Effector memory CD8-positive, alpha-beta T cell (primary cell): ENCODE measurements at places on chromosomes 13 and 19.

GRCh38 chr13:104694397-104694796, 1628.2 kb upstream of the SLC10A2 start:
- H3K4me1 ChIP-seq = no peaks in the 10 kb centered on the region
- DNase-seq = no peak
- no peak overlapping the region for H3K27ac ChIP-seq
- H3K36me3 ChIP-seq = no peaks in the 10 kb centered on the region
- no peak overlapping the region for H3K4me3 ChIP-seq

- no peak overlapping the region for H3K4me3 ChIP-seq
- no peaks in the 10 kb centered on the region for H3K4me1 ChIP-seq
- no peak for DNase-seq
These were observed 203.2 kb downstream of the FGF14 start for GRCh38 chr13:102198418-102199311.

- no peak for DNase-seq
- no peak overlapping the region for H3K4me3 ChIP-seq
- no peaks in the 10 kb centered on the region for H3K27me3 ChIP-seq
- H3K27ac ChIP-seq = no peak overlapping the region
- H3K36me3 ChIP-seq = peaks cover 2% of the 10 kb centered on the region
- no peaks in the 10 kb centered on the region for H3K4me1 ChIP-seq
These were observed 322.9 kb downstream of the GPC6 start for GRCh38 chr13:93549326-93550005.

DNA sequence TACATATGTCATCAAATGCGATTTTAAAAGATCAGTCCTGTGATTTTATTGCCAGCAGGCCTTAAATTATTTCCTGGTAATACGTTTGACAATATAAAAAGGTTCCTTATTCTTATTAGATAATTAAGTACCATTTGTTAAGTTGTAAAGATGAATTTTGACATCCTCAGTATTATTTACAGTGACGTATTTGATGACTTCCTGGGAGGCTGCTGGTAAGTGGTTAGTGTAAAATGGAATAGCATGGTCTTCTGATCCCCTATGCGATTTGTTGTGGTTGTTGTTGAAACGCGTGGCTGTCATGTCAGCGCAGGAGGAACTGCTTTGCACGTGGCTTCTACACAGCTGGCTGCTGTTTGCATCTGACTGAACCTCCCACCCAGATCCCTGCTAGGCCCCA, 99.7 kb downstream of the DCLK1 start:
- H3K27me3 ChIP-seq = no peaks in the 10 kb centered on the region
- DNase-seq = no peak
- no peak overlapping the region for H3K27ac ChIP-seq
- H3K4me3 ChIP-seq = no peak overlapping the region

DNA sequence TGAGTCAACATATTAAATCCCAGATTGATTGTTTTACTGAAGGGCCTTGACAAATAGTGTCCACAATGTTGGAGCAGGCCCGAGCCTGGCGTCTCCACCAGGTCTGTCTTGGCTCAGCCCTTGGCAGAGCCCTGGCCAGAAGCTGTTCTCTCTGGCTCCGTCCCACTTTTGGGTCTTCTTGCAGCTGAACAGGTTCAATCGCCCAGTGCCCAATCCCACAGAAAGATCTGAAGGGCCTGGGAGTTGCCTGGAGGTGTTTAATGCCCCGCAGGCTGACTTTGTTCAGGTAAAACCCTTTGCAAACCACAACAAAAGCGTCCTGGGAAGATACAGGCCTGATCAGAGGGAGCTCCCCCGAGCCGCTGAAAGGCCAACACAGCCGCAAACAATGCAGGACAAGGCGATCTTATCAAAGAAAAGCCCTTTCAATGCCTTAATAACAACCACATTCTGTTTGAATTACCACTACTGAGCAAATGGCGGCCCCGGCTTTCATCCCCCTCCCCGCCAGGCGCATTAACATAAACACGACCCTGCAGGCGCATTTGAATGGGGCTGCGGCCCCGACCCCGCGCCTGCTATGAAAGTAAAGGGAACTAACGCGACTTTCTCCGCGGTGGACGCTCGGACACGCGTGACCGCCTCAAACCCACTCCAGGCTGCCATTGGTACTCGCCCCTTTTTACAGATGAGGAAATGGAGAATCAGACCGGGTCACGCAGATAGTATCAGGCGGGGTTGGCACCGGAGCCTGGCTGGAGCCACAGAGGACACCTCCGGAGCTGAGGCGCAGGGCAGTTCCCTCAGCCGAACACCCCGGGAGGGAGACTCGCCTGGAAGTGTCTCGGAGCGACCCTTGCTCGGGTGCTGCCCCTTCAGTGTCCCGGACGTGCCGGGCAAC, 3.1 kb downstream of the CDX2 start:
- peaks cover 8% of the 10 kb centered on the region for H3K4me1 ChIP-seq
- H3K4me3 ChIP-seq = no peak overlapping the region
- H3K36me3 ChIP-seq = no peaks in the 10 kb centered on the region
- H3K27me3 ChIP-seq = peaks cover 76% of the 10 kb centered on the region
- DNase-seq = no peak

DNA sequence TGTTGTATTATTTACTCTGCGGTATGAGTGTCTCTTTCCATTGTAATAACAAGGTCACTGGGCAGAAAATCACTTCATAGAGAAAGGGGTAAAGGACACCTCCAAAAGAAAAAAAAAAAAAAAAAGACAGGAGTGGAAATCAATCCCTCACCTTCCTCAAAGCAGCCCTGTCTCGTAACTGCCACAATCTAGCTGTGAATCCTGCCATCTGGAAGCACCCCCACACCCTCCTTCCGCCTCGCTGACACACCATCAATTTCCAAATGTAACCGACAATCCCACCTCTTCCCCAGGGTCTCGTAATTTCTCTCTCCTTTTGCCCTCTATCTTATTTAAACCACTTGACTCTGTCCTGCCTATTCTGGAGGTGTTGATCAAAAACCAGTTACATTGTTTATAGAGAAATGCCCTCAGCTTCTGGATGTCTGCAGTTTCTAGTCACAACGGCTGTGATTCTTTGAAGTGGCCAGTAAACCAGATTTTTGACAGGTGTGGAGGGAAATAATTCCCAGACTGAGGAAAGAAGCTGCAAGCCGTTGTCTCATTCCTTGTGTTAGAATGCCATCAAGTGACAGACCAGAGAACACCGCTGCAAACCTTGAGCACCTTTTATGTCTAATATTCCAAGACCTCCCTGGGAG, 9.1 kb upstream of the POP4 start:
- no peaks in the 10 kb centered on the region for H3K36me3 ChIP-seq
- H3K27me3 ChIP-seq = peaks cover 63% of the 10 kb centered on the region
- no peak for DNase-seq
- H3K27ac ChIP-seq = no peak overlapping the region
- no peaks in the 10 kb centered on the region for H3K4me1 ChIP-seq

GRCh38 chr13:73857106-73857505, 277.1 kb downstream of the KLF12 start:
- H3K4me1 ChIP-seq = peaks cover 42% of the 10 kb centered on the region
- no peak overlapping the region for H3K4me3 ChIP-seq
- peaks cover 6% of the 10 kb centered on the region for H3K36me3 ChIP-seq
- DNase-seq = no peak

DNA sequence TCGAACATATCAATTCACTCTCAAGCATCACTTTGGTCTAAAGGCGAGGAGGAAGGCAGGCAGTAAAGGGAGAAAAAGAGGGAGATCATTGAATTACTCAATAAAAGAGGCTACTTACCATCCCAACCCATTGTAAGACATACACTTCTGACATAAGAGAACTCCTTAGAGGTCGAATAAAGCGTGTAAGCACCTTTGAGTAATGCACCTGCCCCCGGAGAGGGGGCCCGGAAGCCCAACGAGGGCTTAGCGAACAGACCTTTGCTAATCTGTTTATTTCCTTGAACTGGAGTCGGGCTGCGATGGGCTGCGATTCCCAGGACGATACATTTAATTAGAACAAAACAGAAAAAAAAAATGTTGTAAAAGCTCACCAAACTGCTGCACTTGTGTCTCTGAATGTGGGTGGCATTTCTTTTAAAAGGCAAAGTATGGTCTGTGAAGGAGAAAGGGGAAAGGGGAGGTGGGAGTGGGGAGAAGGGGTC, 3.0 kb downstream of the ZC3H4 start:
- peaks cover 48% of the 10 kb centered on the region for H3K36me3 ChIP-seq
- H3K27ac ChIP-seq = peak overlapping the region; percentile 99
- DNase-seq = no peak
- H3K27me3 ChIP-seq = no peaks in the 10 kb centered on the region

GRCh38 chr13:92838786-92839185, 387.8 kb upstream of the GPC6 start:
- no peak for DNase-seq
- H3K36me3 ChIP-seq = no peaks in the 10 kb centered on the region
- no peaks in the 10 kb centered on the region for H3K4me1 ChIP-seq

DNA sequence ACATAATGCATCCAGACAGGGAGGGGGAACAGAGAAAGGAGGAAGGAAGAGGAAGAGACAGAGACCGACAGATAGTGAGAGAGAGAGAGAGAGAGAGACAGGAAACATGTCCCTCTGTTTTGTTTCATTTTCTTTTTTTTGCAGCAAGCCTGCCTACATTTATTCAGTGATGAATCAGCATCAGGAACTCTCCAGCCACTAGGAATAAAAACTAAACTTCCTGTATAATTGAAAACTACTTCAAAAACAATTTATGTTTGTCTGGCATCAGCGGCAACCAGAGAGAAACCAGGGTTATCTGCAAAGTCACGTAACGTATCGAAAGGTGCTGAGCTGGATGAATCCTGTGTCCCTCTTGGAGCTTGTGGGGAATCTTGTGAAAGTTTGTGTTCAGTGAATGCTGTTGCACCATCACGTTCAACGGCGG, 148.6 kb upstream of the SOX21 start:
- H3K36me3 ChIP-seq = peaks cover 3% of the 10 kb centered on the region
- DNase-seq = no peak
- peaks cover 7% of the 10 kb centered on the region for H3K4me1 ChIP-seq
- peak overlapping the region; percentile 73 for H3K4me3 ChIP-seq

DNA sequence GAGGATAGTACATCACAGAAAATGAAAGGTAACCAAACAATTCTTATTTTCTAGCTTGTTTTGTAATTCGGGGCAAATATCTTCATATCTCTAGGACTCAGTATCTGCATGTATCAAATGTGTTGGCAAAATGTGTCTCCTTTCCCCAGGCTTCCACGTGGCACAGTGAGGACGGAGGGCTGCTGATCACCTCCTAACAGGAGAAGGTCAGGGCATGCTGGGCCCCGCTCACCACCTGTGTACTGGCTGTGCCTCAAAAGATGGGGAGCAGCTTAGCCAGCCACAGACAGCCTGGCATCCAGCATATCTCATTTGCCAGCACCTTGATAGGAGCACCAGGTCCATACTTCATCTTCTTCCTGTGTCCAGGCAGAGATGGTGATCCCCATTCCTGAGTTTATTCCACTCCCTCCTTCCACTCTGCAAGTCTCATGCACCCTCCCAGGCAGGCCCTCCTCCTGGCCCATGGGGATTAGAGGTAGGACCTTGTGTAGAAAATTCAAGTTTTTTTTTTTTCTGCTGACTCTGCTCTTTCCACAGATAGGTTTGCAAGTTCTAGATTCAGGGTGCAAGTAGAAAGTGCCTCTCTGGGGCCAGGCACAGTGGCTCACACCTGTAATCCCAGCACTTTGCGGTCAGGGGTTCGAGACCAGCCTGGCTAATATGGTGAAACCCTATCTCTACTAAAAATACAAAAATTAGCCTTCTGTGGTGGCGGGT, 1639.0 kb upstream of the SLC10A2 start:
- no peak for DNase-seq
- no peaks in the 10 kb centered on the region for H3K36me3 ChIP-seq
- H3K4me1 ChIP-seq = no peaks in the 10 kb centered on the region
- no peak overlapping the region for H3K4me3 ChIP-seq
- H3K27me3 ChIP-seq = no peaks in the 10 kb centered on the region

DNA sequence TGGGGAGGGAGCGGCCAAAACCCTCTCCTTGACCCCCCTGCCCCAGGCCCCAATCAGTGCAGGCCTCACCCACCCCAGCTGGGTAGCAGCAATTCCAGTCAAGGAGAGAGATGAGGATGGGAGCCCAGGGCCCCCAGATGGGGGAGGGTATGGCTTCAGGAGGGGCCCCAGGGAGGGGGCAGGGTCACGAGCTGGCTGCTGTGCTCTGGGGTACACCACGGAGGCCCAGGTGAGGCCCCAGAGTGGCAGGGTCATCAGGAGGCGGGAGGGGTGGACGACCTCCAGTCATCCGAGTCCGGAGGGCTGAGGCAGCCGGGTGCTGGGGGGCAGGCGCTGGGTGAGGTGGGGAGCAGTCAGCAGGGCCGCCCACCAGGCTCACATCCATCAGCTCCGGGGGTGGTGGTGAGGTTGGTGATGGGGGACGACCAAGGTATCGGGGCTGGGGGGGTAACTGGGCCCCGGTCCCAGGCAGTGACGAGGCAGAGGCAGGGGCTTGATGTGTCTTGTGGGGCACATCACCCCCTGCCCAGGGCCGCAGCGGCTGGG, 8.4 kb downstream of the DYRK1B start:
- no peak for DNase-seq
- peaks cover 16% of the 10 kb centered on the region for H3K4me1 ChIP-seq
- peak overlapping the region; percentile 53 for H3K27ac ChIP-seq
- peaks cover 38% of the 10 kb centered on the region for H3K36me3 ChIP-seq
- H3K4me3 ChIP-seq = no peak overlapping the region
